ENCODE measurements at places on chromosomes 6 and 20.

GRCh38 chr6:125853756-125854155 lies 63.0 kb downstream of the NCOA7 start:
- DNase-seq: no peak

DNA sequence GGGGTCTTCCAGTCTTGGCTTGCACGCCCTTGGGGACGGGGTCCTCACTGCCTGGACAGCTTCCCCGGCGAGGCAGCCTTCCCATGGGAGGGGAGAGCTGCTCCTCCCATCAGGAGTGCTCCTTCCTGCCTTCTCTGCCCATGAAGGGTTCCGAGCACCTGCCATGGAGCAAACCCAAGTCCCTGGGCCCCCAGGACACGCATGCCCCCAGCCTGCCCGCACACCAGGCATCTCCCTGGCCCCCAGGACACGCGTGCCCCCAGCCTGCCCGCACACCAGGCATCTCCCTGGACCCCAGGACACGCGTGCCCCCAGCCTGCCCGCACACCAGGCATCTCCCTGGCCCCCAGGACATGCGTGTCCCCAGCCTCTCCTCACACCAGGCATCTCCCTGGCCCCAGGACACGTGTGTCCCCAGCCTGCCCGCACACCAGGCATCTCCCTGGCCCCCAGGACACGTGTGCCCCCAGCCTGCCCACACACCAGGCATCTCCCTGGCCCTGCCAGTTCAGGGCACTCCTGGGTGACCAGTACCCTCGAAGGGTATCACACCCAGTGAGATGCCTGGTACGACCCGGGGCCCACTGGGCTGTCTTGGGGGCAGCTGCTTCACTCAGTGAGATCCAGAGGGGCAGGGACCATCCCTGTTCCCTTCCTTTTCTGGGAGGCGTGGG lies 21.7 kb downstream of the COL20A1 start:
- DNase-seq: no peak

- DNase-seq: no peak
Measured at GRCh38 chr6:72616406-72617015, 5.4 kb upstream of the KCNQ5 start.

DNA sequence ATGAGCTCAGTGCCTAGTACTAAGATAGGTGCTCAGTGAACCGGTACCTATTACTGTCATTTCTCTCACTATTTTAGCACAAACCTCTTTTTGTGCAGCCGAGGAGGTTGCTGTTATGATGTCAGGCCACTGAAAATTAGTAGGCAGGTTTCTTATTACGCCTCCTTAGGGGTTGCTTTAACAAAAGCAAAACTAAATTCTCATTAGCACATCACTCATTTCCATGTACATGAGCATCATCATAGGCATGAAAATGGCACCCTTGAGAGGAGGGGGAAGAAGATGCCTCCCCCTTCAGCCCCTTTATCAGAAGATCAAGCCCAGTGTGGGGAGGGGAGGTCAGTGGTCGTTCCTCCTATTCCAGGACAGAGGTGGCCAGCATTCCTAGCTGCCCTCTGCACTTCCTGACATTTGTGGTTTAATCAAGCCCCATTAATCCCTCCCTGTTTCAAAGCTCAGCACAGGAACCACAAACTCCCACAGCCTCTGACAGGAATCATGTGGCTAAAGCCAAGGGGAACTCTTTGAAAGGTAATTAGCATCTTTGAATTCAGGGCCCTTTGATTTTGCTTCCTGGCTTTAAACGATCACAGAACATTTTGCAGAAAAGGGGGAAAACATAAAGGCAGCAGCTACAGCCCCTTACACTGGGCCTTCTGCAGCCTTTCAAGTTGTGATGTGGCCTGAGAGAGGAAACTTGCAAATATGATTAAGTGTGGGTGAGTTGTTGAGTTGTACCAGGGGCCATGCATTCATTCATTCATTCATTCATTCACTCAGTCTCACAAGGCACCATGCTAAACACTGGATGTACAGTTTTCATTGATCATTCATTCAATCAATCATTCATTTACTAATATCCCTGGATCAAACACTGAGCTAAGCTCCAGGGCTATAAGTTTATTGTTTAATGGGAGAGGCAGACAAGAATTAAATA lies 31.9 kb upstream of the PSMF1 start:
- no peak for DNase-seq

- DNase-seq: peak; percentile 9
Measured at GRCh38 chr6:105514306-105514705, 111.4 kb upstream of the PREP start.

GRCh38 chr6:168128631-168129291 lies 49.7 kb upstream of the FRMD1 start:
- no peak for DNase-seq

DNA sequence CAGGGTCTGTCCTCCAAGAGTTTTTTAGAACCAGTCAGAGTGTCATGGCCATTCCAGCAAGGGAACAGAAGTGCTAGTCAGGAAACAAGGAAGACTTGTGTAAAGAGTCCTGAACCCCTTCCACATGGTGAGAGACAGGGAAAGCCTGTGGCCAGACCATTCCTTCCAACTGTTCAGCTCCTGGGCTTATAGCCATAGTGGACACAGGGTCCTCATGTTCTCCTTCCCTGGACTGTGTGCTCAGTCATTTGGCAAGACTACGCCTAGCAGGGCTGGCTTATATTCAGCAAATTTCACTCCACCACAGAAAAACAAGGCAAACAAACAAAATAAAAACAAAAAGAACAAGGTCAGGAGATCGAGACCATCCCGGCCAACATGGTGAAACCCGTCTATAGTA lies 60.5 kb downstream of the NRN1 start:
- no peak for DNase-seq

- DNase-seq: no peak
Measured at GRCh38 chr6:7078856-7079255, 28.9 kb upstream of the RREB1 start.

DNA sequence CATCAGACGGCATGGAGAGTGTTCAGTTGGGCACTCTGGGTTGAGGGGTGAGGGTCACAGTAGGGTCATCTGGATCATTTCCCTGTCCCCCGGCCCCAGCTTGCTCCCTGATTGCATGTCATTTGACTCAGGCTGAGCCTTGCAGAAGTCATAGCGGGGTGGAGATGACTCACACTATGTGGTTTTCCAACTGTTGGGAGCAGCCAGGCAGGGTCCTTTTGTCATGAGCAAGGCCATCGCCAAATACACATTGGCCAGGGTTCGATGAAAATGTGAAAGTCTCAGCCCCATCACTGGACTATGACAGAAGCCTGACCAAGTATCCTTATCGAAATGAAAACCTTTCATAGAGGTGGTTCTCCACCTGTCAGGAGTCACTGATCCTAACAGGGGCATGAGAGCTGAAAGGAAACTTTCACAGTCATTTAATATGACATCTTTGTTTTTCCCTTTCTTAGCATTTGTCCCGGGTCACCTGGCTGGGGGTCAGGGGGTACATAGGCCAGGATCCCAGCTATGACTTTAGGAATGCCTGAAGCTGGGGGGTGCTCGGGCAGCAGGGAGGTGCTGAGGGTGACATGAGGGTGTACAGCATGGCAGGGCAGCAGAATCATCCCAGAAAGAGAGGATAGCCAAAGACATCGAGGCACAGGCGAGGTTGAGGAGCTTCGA lies 70.2 kb upstream of the CD93 start:
- no peak for DNase-seq

DNA sequence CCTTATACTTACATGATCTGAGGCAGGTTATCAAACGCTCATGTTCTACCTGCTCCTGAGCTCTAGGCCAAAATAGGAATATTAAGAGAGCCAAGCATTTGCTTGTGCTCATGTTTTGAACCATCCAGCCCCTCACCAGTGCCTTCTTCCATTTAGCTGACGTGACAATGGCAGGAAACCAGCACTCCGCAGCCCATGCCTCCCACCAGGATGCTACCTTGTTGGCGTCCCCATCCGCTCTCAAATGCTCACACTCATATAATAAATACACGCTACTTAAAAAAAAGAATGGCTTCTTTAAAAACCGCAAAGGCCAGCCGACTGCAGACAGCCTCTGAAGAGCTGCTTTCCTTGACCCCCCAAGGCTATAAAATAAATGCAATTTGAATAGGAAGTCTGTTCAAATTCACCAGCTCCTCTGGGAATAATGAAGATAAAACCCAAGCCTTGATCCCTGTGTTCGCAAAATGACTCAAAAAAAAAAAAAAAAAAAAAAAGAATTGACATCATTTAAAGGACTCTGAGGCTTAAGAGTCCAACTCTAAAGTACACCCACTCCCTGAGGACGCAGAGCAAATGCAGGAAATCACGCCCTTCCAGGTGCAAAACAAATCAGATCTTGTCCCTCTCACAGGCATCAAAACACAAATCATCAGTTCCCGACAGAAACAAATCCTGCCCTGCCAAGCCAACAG lies 29.0 kb downstream of the RNASET2 start:
- DNase-seq: no peak

GRCh38 chr6:133092771-133093170 lies 148.4 kb upstream of the EYA4 start:
- DNase-seq: no peak

- DNase-seq: no peak
Measured at GRCh38 chr6:113073611-113074191, 726.6 kb downstream of the RFPL4B start.

DNA sequence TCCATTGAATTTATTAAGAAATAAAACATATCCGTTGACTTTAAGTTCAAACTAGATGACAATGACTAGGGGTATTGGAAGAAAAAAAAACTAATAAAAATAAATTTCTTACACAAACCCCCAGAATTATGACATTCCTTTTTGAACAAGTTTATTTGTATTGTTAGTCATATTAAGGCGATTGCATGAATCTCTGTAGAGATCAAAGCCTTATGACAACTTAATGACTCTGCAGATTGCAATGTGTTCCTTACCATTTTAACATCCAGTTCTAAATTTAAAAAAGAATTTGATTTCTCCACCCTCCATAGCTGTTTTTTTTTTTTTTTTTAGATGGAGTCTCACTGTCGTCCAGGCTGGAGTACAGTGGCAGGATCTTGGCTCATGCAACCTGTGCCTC lies 189.8 kb upstream of the CEP162 start:
- no peak for DNase-seq

- DNase-seq: no peak
Measured at GRCh38 chr6:103002282-103002681, 1608.8 kb downstream of the GRIK2 start.

GRCh38 chr20:59458645-59459044 lies 145.7 kb upstream of the PHACTR3 start:
- DNase-seq: no peak

- no peak for DNase-seq
Measured at GRCh38 chr6:69279805-69280204, 517.0 kb downstream of the LMBRD1 start.

DNA sequence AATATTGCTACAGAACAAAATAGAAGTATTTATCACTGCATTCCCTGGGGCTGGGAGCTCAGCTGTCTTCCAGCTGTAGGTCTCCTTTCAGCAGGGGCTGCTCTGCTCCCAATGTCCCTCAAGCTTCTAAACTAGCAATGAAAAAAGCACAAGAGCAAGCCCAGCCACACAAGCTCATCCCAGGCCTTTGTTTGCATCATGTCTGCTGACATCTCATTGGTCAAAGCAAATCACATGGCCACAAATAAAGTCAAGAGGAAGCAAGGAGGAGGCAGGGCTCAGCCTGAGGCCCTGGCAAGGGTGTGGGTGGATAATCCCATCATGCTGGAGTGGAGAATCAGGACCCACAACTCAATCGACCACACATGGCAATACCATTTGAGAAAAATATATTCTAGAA lies 2.2 kb upstream of the BFSP1 start:
- DNase-seq: no peak

DNA sequence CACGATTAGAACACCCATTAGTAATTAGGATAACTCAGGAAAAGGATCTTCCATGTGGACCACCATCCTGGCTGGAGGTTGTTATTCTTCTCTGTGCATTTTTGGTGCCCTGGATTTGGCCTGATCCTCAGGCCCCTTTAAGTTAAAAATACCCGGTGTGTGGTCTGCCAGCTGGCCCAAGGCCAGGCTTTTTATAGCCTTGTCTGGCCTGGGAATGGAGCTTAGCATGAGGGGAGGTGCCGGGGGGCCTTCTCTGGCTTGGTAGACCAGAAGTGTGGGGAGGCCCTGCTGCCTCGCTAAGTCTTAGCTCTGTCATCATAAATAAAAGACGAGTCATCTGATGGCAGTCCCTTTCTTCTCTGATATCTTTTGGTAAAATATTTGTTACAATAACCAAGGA lies 71.4 kb downstream of the ARID1B start:
- DNase-seq: peak; percentile 68

DNA sequence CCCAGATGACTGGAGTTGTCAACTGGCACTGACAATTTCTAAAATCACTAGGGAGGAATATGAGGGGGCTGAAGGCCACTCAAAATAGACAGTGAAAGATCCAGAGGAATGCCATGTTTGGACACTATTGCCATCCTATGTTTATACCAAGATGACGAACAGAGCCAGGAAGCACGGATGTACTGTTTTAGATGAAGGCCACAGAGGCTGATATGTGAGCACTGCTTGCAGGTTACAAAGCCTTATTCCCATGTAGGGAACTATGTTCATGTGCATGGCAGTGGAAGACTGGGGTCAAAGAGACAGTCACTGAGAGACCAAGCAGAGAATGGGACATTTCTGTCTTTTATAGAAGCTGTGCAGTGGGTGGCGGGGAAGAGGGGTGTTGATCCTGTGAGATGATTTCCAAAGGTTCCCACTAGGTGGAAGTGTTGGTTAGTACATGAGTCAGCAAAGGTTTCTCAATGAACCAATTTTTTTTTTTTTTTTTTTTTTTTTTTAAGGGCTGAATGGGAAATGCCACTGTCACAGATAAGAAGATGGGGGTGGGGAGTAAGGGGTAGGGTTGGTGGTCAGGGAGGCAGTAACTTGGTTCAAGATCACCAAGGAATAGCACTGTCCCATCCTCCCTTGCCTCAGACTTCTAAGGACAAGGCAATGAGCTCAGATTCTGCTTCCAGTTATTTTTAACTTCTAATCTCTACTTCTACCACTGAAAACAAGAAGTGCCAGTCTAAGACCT lies 46.7 kb upstream of the MOCS1 start:
- peak; percentile 51 for DNase-seq

GRCh38 chr6:159590835-159591234 lies 102.2 kb downstream of the SOD2 start:
- no peak for DNase-seq

DNA sequence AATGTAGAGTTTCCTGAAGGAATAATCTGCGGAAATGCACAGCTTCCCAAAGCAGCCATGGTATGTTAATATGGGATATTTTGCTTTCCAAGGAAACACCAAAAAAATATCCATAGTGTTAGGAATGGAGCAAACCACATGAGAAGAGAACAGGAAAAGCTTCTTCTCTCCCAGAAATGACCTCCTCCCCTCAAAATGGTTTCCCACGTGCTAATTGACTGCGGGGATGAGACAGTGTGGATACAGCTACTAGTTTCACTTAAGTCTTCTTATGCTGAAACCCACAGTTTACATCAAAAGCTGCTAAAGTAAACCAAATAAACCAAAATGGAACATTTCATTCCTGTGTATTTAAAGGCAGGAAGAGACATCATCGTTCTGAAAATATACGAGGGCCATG lies 69.4 kb downstream of the FYN start:
- no peak for DNase-seq
